ENCODE measurements at places on chromosomes 16 and 17. TPM values are rescaled to one million over a fixed set of nuclear protein-coding genes. Genes with fewer than 3 reads are reported as not detected.

Gene PSMB10
- 237 TPM for total RNA-seq

Gene DHX8
- total RNA-seq = 88.3 TPM

Gene GINS3
- 1.4 TPM for total RNA-seq

Gene CHAD
- total RNA-seq = 0.60 TPM

Gene ADAMTS18
- not detected for total RNA-seq

Gene C17orf78
- total RNA-seq = not detected

Gene CA7
- total RNA-seq = not detected

Gene CA5A
- not detected for total RNA-seq

Gene CDH11
- not detected for total RNA-seq

Gene OR2C1
- total RNA-seq = not detected

Gene LRRC75A
- total RNA-seq = 3.0 TPM

Gene ABCC12
- not detected for total RNA-seq

Gene NTN1
- 0.14 TPM for total RNA-seq

Gene VASN
- total RNA-seq = 0.93 TPM

Gene GGT6
- not detected for total RNA-seq

Gene CIITA
- total RNA-seq = 11.5 TPM

Gene ZNF469
- 4.5 TPM for total RNA-seq

Gene DOC2A
- not detected for total RNA-seq

Gene ZNF19
- total RNA-seq = 3.4 TPM

Gene GDPD3
- total RNA-seq = 14.7 TPM

Gene P2RX1
- total RNA-seq = 15.3 TPM

Gene CCR7
- total RNA-seq = 8.0 TPM

Gene TADA2A
- 26.7 TPM for total RNA-seq

Gene KRTAP4-3
- total RNA-seq = not detected

Gene SLC16A13
- total RNA-seq = 6.0 TPM

Gene KRTAP17-1
- total RNA-seq = not detected

Gene TEKT3
- 1.3 TPM for total RNA-seq

Gene NOD2
- total RNA-seq = 2.9 TPM

Gene FOXL1
- 0.10 TPM for total RNA-seq

Gene PDXDC1
- 88.2 TPM for total RNA-seq

Gene TBC1D3
- not detected for total RNA-seq

Gene FOXO3B
- total RNA-seq = 3.6 TPM

Gene METRNL
- 390 TPM for total RNA-seq

Gene KRTAP4-5
- total RNA-seq = not detected

Gene BEAN1
- total RNA-seq = not detected

Gene AOC2
- 3.5 TPM for total RNA-seq

Gene CDRT15L2
- not detected for total RNA-seq

Gene MT1F
- total RNA-seq = 8.0 TPM

Gene SDR42E2
- 0.92 TPM for total RNA-seq

Gene TSPAN10
- total RNA-seq = 0.29 TPM

Gene KIF19
- 1.7 TPM for total RNA-seq

All from natural killer cell (primary cell).